Retinal pigment epithelial cell (primary cell): ENCODE measurements at places on chromosomes 12 and 14.

DNA sequence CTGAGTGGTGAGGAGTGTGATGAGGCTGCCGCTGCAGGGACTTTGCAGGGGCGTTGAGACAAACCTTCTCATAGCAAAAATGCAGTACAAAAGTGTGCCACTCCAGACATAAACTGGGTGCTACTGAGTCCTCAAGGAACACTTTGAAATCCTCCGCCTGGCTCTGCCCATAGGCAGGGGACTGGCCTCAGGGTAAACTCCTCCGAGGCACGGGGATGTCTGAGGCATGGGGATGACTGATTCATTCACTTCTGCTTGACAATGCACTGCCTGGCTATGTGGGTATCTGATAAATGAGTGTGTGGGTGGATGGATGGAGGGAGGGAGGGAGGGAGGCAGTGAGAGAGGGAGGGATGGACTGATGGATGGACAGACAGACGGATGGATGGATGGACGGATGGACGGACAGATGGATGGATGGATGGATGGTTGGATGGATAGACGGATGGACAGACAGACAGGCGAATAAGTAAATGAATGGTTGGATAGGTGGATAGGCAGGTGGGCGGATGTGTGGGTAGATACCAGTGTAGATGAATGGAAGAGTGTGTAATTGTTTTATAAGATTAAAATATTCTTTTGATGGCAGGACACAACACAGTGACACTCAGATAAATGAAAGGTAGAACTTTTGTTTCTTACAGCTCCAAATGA lies 2.1 kb upstream of the BDKRB2 start:
- DNase-seq: no peak

DNA sequence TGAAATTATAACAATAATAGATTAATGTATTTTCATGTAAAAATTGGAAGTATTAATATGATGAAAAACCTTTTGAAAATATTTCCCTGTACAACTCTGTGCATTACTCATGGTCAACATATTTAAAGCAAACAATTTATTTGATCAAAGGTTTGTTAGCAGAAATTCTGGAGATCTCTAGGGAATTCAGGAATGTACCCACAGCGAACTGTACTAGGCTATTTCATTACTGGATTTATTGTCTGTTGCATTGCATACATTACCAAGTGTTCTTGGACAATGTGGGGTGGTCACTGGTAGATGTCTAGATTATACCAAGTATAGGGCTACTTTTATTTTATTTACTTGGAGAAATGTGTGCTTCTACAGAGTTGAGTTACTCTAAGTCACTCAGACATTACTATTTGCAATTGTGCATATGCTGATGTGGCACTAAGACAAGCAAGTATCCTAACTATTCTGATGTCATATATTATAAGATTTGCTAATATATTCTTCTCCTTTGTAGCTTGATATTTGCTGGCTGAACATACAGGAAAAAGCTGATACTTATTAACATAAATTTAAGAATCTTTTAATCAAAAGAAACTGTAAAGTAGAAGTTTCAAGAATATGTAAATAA lies 323.3 kb downstream of the CCER1 start:
- DNase-seq: no peak

DNA sequence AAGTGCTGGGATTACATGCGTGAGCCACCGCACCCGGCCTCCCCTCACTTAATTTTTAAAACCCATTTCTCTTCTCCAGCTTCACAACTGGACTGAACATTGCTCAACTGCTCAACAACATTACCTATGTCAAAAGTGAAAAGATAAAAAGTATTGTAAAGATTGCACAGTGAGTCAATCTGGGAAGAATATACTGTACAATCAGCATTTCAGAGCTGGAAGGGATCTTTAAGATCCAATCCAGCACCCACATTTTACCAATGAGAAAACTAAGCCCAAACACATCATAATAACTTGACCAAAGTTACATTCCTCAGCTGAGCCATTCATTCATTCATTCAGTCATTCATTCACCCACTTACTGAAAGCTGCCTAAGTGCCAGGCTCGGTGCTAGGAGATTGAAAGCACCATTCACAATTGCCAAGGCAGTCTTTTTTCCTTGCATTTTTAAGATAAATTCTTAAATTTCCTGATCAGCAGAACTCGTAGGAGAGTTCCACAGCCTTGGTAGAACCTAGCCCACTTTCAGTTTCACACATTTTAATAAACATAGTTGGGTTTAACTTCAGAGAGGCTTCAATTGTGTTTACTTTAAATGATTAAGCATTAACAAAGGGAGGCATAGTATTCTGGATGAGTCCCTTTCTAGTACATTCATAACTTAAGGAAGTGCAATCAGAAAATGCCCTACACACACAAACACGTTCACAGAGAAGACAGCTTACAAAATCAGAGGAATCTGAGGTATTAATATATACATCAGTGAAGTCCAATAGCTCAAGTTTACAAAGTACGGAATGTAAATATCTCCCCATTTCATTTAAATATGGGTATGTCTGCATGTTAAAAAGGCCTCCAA lies 3.0 kb downstream of the GALNT4 start:
- no peak for DNase-seq

DNA sequence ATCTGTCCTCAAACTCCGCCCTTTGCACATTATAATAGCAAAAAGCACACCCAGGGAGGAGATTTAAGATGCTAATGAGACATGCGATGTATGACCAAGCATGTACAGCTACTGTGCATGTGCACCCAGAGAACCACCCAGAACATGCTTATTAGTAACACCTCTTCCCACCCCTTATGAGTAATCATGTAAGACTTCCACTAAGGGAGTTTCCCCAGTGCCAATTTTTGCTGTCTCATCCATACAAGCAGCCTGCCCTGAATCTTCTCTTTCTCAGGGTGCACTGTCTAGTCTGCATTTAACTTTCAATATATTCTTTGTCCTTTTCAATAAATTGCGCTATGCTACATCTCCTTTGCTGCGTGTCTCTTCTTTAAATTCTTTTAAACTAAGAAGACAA lies 830.0 kb upstream of the NOVA1 start:
- DNase-seq: no peak

GRCh38 chr12:94049718-94050117 lies 98.7 kb upstream of the PLXNC1 start:
- no peak for DNase-seq

DNA sequence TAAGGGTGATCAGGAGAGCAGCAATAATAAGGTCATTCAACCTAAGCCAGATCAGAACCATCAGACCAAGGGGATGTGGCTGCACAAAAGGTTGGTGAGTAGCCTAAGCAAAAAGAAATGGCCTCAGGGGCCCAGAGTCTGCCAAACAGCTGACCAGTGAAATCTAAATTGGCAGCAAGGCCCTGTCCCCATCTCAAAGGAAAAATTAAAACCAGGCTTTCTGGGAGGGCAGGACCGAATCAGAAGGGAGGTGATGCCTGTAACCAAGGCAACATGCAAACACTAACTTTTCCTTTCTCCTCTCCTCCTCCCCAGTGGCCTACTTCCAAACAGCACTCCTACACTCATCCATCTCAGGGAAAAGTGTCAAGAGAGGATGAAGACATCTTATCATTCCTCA lies 256.4 kb downstream of the NUAK1 start:
- no peak for DNase-seq

- DNase-seq: no peak
Measured at GRCh38 chr14:88005050-88005481, at the start of gene GPR65. GPR65 (plus strand) TSS chr14:88005135; CDS start chr14:88010848, 5,713 bp downstream.

GRCh38 chr14:98371141-98371540 lies 900.9 kb downstream of the BCL11B start:
- no peak for DNase-seq

DNA sequence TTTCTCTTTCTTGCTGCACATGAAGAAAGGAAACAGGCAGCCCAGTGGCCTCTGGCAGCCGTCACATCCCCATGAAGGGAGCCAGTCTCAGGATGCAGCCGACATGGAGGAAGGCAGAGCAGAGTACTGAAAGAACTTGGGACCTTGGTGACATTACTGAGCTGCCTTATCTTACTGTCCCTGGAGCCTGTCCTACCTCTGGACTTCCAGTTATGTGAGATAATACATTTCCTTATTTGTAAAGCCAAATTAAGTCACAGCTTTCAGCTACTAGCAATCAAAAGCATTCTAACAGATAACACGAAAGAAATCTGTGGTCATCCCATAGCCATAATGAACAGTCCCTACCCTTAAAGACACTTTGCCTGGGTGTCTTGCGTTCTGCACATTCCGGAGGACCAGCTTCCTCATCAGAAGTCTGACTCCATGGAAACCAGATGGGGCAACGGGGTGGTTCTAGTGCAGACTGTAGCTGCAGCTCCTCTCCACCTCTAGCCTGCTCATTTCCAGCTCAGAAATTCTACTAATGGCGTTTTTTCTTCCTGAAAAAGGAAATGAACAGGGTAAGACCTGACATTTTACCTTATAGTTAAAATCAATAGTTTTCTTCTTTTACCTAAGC lies 7.8 kb upstream of the EGLN3 start:
- no peak for DNase-seq

DNA sequence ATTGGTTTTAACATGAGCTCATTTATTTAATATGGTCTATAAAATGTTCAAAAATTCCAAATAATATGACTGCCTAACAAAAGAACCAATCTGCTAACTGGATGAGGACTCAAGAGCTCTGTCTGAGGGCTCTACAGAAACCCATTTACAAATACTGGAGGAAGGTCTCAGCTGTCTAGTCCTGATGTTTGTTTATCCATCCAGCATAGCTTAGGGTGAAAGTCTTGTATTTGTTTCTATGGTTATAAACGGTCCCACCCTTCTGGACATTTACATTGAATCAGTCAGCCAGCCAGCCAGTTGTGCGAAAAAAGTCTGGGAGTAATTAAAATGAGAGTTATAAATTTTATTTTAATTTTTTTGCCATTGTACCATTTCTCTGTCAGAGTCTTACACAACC lies 220.7 kb downstream of the BMP4 start:
- no peak for DNase-seq

GRCh38 chr14:30751646-30752416 lies 122.5 kb upstream of the COCH start:
- no peak for DNase-seq

DNA sequence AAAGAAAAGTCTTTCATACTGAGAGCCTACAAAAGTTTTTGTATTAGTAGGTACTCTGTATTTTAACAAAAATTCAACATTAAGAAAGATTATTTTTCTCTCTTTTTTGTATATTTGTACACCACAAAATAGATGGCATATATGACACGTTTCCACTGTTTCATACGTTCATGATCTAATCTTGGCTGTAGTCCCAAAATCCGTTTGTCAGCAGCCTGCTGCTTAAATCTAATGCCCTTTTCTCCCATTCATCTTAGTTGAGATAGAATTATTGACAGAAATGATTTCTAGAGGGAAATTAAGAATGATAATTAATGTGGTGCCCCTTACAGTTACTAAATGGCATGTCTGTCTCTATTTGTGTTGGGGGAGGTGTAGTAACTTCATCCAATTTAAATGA lies 140.7 kb upstream of the NOVA1 start:
- no peak for DNase-seq

DNA sequence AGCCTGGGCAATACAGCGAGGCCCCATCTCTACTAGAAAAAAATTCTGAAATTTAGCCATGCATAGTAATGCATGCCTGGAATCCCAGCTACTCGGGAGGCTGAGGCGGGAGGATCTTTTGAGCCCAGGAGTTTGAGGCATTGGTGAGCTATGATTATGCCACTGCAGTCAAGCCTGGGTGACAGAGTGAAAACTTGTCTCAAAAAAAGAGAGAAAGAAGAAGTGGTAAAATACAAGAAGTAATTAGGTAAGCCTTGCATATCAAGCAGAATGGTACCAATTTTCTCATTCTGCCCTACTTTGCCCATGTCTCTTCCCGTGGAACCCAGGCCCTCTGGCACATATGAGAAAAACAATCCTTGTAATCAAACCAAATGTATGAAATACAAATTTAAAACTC lies 70.7 kb downstream of the SUSD6 start:
- no peak for DNase-seq

GRCh38 chr14:72128629-72129028 lies 196.4 kb downstream of the RGS6 start:
- no peak for DNase-seq

DNA sequence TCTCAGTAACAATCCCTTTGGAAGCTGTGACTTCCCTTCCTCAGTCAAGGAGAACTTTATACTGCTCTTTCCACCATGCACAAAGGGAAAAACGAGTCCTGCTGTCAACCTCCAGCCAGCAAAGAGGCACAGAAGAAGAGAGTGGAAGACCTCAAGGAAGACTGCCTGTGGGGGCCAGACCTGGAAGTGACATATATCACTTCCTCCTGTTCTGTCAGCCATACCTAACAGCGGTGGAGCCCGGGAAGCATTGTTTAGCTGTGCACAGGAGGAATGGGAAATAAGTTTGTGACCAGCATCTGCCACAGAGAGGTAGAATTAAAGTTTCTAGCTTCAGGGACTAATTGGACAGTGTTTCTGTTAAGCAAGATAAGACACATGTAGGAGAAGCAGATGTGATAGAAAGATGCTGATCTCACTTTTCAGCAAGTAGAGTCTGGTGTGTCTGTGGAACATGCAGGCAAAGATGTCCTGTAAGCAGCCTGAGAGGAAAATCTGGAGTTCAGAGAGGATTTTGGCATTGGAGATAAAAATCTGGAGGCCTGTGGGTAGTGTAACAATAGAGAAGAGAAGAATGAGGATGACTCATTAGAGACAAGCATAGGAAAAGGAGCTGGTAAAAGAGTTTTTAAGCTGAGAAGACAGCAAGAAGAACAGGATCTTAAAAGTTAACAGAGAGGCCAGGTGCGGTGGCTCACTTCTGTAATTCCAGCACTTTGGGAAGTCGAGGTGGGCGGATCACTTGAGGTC lies 141.6 kb upstream of the CPSF6 start:
- no peak for DNase-seq

DNA sequence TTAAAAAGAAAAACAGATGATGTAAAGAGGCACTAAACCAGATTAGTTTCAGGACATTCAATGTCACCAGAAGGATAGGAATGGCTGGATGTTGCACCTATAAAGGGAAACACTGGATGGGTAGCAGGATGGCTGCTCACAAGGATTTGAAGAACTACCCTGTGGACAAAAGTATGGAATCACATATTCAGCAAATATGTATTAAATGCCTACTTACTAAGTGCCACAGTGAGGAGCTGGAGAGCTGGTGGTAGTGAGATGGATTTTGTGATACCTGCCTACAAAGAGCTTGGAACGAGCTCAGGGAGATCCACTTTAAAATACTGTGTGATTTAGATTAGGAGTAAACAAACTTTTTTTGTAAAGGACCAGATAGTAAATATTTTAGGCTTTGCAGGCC lies 316.2 kb downstream of the PAWR start:
- no peak for DNase-seq

GRCh38 chr14:33454707-33455106 lies 496.2 kb downstream of the EGLN3 start:
- no peak for DNase-seq

GRCh38 chr14:81728447-81728846 lies 194.8 kb upstream of the SEL1L start:
- DNase-seq: no peak

GRCh38 chr14:99522025-99522401 lies 40.8 kb downstream of the CCNK start:
- no peak for DNase-seq

- no peak for DNase-seq
Measured at GRCh38 chr14:86491743-86492142, 961.8 kb downstream of the FLRT2 start.

- no peak for DNase-seq
Measured at GRCh38 chr12:116642683-116643082, 83.5 kb downstream of the MAP1LC3B2 start.
